ENCODE measurements at places on chromosomes 1 and 21.

DNA sequence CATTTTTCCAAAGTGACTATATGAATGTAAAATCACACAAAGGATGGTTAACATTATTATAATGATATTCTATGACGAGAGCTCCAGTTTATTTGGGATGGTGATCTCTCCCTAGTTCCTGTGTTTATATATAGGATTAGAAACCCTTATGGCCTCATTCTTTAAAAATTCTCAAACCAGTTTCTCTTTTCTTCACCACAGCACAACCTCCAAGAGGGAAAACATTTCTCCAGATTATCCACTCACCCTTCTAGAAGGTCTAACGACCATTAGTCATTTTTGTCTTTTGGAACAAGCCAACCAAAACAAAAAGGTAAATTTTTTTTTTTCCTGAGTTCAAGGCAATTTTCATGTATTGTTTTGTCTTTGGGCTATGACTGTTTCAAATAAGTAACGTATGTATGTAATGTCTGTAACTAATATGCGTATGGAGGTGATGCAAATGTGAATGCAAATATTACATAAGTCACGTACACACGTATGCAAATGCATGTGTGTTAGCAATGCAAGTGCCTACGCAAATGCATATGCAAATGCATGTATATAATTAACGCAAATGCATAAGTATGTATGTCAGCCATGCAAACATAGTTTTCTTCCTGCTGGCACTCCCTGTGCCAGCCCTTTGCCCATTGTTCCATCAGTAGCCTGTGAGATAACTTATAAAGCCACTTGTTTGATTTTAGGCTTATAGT, 72.5 kb upstream of the MORC3 start:
- DNase-seq, result no peak

DNA sequence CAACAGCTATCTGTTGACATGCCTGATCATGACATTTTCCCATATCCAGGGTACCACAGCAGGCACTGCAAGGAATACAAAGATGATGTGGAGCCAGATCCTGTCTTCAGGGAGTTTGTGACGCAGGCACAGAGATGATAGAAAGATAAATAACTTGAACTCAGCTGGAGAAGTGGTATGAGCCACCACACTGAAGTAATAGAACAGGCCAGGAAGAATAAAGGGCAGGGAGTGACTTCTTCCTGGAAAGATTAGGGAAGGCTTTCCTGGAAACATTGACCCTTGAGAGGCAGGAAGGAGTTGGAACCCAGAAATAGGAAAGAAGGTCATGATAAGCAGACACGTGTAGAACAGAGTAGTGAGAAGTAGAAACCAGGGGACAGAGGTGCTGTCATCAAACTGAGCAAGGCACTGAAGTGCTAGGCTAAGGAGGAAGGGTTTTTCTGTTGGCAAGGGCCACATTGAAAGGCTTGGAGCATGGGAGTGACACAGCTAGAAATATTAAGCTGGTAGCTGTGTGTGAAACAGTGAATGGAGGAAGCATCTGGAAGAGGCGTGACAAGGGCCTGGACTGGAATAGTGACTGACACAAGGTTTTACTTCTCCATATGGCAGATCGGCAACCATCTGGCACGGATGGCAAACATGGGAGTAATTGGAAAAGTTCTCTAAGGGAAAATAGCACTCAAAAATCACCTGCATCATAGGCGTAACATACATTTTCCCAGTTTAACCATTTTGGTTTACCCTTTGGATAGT, 68.4 kb downstream of the AK5 start:
- no peak for DNase-seq

- DNase-seq, result no peak
Observed at GRCh38 chr1:57553666-57554065, 129.8 kb upstream of the DAB1 start.

- peak; percentile 56 for DNase-seq
Observed at GRCh38 chr1:160346958-160347357, 3.8 kb downstream of the NCSTN start.

GRCh38 chr1:159705904-159706256, 8.5 kb downstream of the CRP start:
- no peak for DNase-seq

- DNase-seq, result peak; percentile 86
Observed at GRCh38 chr1:31412732-31413404, at the start of gene SERINC2. Gene SERINC2, plus strand, starts transcription at chr1:31413213. Its CDS starts 53 bp downstream, at chr1:31413266.

- DNase-seq, result peak; percentile 65
Observed at GRCh38 chr1:204213668-204214662, at the start of gene GOLT1A. Gene GOLT1A, minus strand, starts transcription at chr1:204213988. Its CDS starts 82 bp downstream, at chr1:204213906.

DNA sequence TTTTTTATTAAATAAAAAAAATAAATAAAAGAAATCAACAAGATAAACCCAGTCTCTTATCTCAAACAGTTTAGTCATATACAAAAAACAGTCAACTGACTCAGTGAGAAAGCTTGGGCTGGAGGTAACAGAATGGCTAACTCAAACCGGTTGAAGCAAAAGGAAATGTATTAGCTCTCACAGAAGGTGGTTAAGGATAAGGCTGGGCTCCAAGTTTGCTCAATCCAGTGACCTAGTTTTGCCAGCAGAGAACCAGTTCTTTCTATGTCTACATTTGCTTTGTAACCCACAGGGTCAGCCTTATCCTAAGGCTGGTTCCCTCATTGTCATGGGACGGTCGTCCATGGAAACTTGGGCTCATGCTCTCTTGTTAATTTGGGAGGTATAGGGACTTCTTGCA, 144.5 kb upstream of the L1TD1 start:
- DNase-seq, result no peak

DNA sequence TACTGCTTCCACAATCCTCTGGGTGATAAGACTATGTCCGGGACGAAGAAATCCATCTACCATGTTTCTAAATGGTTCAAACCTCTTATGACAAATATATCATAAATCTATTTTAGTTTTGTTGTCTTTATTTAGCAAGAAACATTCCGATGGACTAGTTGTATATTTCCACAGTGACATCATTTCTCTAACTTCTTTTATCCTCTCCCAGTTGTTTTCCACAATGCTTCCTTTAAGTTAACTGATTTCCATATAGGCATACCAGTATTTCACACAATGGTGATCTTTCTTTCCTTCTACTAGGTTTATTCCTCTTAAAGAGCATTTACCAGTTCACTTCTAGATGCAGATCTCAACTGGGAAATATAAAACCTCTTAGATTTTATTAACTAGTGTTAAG, 44.8 kb downstream of the USP1 start:
- no peak for DNase-seq

- no peak for DNase-seq
Observed at GRCh38 chr1:2276803-2277580, 48.9 kb downstream of the SKI start.

DNA sequence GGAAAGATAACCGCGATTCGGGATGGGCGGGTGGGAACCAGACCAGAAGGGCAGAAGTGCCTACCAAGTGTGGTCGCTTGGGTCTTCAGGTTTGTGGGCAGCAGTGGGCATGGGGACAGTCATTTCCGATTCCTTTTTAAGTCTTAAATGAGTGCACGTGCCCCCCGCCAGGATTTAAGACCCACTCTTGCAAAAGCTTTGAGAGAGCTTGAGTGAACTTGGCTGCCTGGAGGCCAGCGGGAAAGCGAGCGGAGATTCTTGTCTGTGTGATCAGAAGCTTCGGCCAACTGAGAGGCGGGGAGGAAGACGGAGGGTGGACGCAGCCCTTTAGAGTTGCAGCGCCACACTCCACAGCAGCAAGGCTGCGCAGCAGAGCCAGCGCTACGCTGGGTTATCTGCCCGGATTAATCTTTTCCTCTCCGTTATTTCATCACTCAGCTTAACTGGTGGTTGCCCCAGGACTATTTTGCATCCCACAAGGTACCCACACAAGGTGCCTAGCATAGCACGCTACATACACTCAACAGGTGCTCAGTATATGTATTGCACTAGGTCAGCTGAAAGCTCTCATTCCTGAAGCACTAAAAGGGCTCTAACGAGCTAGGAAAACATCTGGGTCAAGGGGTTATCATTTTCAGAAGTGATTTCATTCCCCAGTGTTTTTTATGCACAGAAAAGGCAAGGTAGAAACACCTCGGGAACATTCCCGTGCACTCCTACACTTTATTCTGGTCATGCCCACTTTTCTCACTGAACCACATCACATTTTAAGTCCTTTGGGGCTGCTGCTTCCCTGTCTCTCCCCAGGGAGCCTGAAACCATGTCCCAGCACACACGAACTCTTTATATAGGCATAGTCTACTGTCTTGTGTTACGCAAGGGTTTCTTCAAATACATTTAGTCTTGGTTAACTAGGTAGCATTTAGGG, 1.5 kb upstream of the BATF3 start:
- DNase-seq, result peak; percentile 56

DNA sequence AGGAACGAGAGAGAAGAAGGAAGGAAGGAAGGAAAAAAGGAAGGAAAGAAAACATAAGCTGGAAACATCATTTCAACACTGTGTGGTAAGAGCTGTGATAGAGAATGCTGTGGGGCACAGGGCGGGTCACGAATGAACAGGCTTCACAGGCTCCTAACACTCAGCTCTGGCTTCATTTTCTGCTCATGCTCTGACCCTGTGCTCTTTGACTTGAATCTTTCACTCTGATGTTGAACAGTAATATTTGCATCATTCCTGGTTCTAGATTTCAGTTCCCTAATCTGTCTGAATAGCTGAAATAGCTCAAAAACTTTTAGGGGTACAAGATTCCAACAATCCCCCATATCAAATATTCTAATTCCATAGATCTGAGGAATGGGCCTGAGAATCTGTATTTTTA, 207.3 kb downstream of the LHX8 start:
- no peak for DNase-seq

DNA sequence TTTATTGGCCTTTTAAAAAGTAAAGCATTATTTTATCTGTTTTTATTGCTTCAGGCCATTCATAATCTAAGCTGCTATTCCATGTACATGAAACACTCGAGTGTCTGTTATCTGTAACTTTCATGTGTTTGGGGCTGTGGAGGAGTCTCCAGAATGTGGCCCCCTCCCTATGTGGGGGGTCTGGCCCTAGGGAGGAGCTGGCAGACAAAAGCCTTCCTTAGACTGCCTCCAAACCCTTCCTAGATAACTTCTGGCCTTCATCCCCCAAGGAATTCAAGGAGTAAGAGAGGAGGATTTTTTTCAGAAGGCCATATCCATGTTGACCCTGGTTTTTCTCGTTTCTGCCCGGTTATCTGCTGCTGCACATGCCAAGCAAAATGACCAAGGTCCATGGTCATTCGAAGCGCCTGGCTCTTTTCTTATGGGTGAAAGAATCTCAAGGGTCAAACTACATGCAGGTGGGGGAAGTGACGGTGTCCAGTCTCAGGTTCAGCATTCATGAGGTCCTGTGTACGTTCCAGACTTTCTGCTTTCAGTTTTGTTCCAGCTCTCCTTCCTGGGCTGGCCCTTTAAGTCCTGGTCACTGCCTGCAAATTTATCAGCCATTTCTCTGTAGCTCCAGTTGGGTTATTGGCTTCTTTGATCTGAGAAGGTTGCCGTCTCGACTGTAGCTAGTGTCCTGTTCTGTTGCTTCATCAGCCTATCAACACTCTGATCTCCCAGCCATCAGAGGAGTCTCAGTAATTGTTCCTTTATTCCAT, 8.3 kb downstream of the TENT5C start:
- no peak for DNase-seq

DNA sequence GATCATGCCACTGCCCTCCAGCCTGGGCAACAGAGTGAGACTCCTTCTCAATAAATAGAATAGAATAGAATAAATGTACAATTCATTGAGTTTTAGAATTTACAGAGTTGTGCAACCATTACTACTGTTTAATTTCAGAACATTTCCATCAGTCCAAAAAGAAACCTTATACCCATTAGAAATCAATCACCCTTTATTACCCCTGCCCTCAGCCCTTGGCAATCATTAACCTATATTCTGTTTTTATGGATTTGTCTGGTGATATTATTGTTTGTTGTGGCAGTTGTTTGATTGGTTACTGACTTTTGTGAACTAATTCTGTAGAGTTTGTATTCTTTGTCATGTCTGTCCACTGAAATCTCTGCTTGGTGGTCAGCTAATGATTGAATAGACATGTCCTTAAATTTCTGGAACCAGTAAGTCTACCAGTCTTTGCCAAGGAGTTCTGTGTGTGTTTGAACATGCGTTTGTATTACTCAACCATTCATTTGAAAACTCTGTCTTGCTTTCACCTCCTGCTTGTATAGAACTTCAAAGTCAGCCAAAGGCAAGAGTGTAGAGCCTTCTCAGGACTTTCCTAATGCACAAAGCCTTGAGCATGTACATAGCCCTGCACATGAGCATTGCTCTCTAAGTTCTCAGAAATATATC, 208.8 kb downstream of the GPR52 start:
- no peak for DNase-seq

DNA sequence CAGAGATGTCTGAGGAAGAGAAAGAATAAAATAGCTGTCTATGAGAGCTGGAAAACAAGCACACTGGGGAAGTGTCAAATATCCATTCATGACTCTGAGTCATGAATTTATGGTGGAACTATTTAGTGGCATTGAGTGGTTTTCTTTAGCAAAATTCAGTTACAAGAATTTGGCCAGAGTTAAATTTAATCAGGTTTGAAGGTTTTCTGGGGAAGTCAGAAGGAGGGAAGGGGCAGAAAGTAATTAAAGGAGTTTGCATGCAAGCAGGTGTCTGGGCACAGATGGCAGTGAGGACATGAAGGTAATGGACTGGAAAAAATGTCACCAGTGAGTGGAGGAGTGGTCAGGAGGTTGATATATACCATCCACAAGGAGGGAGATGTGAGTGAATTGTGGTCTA, 121.9 kb upstream of the IVNS1ABP start:
- no peak for DNase-seq

GRCh38 chr1:212233321-212233720, 51.9 kb upstream of the PPP2R5A start:
- DNase-seq, result no peak

DNA sequence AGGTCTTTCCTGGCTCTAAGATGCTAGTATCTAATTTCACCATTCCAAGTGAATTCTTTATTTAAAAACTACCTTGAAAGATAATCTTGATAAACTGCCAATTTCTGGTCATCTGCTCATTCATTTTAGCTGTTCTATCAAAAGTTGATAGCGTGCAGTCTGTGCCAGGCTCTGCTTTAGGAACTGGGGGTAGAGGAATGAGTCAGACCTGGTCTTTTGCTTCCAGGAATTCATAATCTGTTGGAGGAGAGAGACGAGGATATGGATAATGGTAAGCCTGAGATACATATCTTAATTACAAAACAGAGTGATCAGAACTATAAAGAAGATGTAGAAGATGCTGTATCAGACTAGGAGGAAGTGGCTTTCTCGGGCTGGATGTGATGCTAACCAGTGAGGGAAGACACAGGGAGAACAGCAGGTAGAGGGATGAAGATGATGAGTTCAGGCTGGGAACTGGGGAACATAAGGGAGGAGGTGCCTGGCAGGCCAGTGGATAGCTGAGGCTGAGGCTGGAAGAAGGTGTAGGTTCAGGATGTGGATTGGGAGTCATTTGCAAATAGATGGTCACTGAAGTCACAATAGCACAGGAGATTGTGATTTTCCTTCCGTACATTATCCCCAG, 12.3 kb upstream of the PHC2 start:
- no peak for DNase-seq

GRCh38 chr1:236938760-236939159, 65.5 kb downstream of the MT1HL1 start:
- DNase-seq, result no peak

DNA sequence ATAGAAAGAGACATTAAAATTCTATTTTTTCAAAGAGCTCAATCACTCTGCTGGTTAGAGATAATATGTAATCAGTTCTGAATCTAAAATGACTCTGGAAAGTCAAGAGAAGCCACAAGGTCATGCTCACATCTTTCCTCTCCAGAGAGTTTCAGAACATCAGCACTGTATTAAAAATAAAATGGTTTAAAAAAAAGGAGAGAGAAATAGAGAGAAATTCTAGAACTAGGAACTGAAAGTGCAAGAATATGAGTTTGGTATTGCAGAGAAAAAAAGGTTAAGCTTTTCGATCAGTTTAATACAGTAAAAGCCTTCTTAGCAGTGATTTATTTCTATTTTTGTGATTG, 44.0 kb upstream of the DIPK1A start:
- DNase-seq, result no peak

- no peak for DNase-seq
Observed at GRCh38 chr1:28982198-28982597, 67.8 kb downstream of the EPB41 start.
